ENCODE measurements at places on chromosomes 16 and 17.

GRCh38 chr16:7919782-7920181 lies 587.1 kb downstream of the RBFOX1 start:
- DNase-seq = no peak

DNA sequence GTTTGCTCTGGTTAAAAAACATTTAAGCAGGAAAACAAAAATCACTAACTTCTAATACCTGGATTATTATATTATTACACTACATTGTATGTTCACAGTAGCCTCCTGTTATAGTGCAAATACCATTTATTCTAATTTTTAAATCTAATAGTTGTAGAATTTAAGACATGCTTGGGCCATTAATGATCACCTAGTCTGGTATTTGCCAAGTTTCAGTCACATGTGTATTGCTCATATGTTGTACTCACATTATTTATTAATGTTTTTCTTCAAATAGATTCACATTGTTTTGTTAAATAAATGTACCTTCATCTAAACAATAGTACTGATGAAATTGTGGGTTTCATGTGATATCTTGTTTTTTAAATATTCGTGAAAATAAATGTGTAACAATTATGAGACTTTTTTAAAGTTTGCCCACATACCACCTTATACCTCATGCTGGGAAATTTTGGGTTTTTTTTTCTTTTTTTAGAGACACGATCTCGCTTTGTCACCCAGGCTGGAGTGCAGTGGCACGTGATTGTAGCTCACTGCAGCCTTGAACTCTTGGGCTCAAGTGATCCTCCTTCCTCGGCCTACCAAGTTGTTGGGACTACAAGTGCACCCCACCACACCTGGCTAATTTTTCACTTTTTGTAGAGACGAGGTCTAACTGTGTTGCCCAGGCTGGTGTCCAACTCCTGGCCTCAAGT lies 5.9 kb downstream of the ZNF771 start:
- no peak for DNase-seq

GRCh38 chr16:85902366-85903155 lies 3.6 kb downstream of the IRF8 start:
- DNase-seq = peak; percentile 82

DNA sequence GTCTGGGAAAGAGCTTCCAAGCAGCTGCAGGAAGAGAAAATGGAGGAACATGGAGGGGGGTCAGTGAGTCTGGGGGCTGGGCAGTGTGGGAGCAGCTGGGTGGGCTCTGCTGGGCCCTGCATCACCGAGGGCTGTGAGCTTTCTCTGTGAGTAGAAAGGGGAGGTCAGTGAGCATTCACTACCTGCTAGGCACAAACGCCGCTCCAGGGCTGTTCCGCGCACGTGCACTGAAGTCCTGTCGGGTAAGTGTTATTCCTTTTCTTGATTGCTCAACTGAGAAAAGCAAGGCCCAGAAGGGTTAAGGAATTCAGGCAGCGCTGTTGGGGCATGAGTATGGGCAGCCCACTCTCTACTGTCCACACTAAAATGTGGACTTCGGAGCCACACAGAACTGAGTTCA lies 4.7 kb downstream of the CACNG5 start:
- no peak for DNase-seq

- peak; percentile 18 for DNase-seq
Measured at GRCh38 chr16:81261049-81261648, 22.7 kb downstream of the BCO1 start.

DNA sequence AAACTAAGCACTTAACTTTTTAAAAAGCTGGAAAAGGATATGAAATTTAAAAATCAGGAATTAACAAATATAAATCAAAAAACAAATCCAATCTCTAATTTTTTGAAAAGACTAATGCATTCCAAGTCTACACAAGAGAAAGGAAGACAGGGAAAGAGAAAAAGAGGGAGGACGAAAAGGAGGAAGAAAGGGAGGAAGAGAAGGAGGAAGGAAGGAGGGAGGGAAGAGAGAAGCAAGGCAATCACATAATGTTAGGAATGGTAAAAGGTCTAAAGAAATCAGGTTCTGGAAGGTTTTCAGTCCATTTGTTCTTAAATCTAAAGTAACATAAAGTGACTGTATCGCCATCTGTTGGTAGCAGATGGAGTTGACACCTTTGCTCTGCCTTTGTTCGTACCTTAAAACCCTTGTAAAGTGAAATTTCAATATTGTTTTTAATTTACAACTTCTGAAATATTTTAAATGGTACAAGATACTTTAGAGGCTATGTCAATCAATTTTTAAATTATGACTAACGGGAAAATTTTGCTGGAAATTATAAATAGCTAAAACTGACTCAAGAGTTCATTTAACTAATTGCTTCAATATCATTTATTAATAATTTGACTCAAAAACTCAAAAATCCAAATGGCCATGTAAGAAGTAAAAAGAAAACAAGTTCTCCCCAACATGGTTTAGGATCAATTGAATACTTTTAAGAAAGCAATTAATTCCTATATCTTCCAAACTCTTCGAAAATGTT lies 20.4 kb upstream of the CDYL2 start:
- peak; percentile 65 for DNase-seq

- no peak for DNase-seq
Measured at GRCh38 chr17:80931421-80932265, 60.0 kb upstream of the CHMP6 start.

DNA sequence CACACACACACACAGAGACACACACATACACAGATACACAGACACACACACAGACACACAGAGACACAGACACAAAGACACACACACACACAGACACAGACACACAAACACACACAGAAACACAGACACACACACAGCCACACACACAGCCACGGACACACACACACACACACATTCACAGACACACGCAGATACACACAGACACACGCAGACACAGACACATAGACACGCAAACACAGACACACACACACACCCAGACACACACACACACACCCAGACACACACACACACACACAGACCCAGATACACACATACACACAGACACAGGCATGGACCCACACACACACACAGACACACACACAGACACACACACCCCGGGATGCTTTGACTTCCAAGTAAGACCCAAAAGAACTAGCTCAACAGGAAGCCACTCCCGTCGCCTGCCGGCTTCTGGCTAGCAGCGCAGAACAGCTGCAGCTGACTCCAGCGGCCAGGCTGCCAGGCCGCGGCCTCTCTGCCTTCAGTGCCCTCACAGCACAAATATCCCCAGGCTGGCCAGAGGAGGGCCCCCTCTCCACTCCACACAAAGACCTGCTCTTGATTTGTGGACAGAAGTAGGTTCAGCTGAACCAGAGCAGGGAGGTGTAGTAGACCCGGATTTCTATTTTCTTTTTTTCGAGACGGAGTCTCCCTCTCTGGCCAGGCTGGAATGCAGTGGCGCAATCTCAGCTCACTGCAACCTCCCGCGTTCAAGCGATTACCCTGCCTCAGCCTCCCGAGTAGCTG lies 6.0 kb upstream of the CHRNE start:
- DNase-seq = peak; percentile 88

- DNase-seq = peak; percentile 34
Measured at GRCh38 chr17:27244491-27245223, 49.3 kb upstream of the WSB1 start.

DNA sequence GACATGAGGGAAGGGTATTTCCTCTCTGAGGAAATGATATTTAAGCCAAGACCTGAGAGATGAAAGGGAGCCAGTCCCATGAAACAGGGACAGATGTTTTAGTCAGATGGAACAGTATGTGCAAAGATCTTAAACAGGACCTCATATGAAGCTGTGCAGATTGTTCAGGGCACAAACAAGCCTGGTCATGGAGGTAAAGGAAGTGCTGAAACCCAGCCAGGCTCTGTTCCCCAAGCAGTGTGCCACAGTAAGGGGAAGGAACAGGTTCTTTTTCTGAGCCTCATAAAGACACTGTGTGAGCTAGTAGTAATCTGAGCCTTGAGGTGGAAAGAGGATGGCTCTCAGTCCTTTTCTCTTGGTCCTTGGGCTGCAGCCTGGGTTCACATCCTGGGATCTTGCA lies 159.9 kb downstream of the ANKFN1 start:
- DNase-seq = peak; percentile 15

DNA sequence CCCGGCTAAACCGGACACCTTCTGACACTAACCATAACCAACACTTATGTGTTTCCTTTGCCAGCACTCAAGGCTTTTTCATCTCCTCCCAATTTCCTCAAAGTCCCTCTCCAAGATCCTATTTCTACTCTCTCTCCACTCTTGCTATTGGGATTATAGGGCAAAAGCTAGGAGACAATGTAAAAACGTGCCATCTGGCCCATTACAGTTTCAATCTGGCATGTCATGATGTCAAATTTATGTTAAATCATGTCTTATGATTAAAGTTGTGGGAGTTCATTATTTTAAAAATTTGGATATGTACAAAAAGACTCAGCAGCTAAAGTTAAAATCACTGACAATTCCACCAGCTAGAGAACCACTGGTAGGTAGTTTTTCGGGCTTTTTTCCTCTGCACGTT lies 77.3 kb downstream of the ZFHX3 start:
- DNase-seq = no peak

DNA sequence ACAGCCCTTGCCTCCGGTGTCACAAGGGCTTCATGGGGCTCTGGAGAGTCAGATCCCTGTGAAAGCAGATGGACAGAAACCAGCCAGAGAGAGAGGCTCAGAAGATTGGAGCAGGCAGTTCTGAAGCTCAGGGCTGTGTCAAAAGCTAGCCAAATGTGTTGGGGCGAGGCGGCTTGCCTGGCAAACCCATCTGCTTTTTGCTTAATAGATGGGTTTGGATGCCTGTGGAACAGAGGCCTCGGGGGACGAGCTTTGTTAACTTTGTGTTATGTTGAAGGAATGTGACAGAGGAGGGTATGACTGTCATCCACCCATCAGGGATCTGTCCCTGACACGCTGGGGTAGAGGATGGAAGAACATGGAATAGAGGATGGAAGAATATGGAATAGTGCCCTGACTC lies 21.0 kb upstream of the SLC12A3 start:
- no peak for DNase-seq

DNA sequence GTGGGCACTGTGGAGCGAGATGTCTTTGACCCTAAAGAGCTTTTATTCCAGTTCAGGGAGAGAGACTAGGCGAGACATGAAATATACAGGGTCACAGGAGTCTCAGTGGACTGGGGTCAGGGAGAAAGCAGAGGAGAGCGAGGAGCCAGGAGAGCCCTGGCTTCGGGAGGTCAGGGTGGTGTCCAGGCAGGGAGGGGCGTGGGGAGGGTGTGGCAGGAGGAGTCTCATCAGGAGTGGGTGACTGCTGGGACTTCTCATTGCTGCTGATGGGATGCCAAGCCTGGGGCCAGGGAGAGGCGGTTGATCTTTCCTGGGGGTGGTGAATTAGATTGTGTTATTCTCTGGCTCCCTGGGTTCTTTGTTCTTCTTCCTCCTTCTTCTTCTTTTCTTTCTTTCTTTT lies 22.4 kb upstream of the USP7 start:
- no peak for DNase-seq

DNA sequence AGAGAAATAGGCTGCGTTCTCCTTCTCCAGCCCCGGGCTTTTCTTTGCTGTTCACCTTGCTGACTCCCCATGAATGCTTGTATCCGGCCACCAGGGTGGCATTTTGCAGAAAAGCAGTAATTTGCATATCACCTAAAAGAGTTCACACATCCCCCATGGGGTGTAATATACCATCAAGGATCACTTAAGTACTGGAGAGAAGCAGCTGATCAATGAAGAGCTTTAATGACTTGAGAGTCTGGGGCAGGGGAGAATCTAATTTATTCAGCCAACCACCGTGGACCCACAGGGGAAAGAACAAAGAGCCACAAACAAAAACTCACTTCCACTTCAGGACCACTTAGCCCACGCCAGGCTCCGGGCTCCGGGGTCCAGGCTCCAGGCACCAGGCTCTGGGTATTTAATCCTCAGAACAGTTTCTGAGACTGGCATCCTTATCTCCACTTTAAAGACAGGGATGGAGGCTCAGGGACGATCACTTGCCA lies 33.9 kb upstream of the SEC14L1 start:
- peak; percentile 41 for DNase-seq

DNA sequence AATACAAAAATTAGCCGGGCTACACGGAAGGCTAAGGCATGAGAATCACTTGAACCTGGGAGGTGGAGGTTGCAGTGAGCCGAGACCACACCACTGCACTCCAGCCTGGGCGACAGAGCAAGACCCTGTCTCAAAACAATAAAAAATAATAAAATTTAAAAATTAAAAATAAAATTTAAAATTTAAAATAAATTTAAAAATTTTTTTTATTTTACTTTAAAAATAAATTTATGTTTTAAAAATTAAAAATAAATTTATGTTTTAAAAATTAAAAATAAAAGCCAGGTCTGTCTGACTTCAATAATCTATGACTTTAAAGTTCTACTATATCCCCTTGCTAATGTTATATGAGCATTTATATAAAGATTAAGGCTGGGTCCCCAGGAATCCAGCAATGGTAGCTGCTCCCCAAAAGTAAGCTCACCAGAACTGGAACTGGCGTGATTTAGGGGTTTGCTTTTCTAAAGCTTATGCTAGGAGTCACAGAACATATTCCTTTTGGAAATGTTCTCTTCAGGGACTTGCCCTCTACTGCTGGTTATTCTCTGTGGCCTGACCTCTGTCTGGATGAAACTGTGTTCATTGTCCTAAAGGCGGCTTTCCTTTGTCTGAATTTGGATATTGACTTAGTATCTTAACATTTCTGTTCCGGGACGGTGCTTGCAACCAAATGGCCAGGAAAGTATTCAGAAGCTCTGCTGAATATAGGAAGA lies 140.2 kb upstream of the NOL11 start:
- DNase-seq = no peak

- DNase-seq = no peak
Measured at GRCh38 chr16:9929836-9930235, 252.4 kb downstream of the GRIN2A start.

- peak; percentile 32 for DNase-seq
Measured at GRCh38 chr16:48526058-48526957, 83.7 kb downstream of the N4BP1 start.

DNA sequence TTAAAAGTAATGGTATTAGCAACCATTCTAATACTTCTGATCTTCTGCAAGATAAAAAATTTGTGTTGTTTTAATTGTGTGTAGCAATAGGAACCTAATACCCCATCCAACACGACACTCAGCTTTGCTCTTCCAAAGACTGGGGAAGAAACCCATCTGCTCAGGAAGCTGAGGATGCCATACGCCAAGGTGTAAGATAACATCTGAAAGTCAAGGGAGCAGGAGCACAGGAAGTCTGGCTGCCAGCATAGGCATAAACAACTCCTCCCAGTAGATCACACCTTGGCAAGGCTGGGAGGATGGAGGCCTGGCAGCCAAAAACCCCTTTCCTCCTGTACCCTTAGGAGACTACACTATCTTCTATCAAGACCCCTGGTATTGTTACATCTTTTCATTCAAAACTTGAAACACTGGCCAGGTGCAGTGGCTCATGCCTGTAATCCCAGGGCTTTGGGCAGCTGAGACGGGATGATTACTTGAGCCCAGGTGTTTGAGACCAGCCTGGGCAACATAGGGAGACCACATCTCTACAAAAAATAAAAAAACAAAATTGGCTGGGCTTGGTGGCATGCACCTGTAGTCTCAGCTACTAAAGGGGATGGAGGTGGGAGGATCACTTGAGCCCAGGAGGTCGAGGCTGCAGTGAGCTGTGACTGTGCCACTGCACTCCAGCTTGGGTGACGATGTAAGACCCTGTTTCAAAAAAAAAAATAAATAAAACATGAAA lies 5.7 kb upstream of the SPHK1 start:
- DNase-seq = no peak

All from CD4-positive, alpha-beta T cell treated with Interleukin-4 for 1 hour (primary cell).